ENCODE measurements at places on chromosomes 16 and 17.
A peak's percentile ranks its signal among the peaks of the same experiment; 100 is the strongest.

- DNase-seq = no peak
Measured at GRCh38 chr17:79865351-79866210, 26.3 kb upstream of the CBX4 start.

- no peak for DNase-seq
Measured at GRCh38 chr16:5841974-5842373, 744.4 kb upstream of the EEF2KMT start.

GRCh38 chr17:77288115-77288619, 147.4 kb downstream of the SEC14L1 start:
- no peak for DNase-seq

GRCh38 chr17:28733346-28733745, 4.8 kb downstream of the NEK8 start:
- DNase-seq = no peak

- DNase-seq = no peak
Measured at GRCh38 chr17:34254651-34255380, at the start of gene CCL2. Gene CCL2, plus strand, starts transcription at chr17:34255285. Its CDS starts 65 bp downstream, at chr17:34255350.

GRCh38 chr16:84156342-84156784, 11.3 kb downstream of the DNAAF1 start:
- DNase-seq = no peak

GRCh38 chr17:41658846-41659245, 29.8 kb upstream of the EIF1 start:
- no peak for DNase-seq

DNA sequence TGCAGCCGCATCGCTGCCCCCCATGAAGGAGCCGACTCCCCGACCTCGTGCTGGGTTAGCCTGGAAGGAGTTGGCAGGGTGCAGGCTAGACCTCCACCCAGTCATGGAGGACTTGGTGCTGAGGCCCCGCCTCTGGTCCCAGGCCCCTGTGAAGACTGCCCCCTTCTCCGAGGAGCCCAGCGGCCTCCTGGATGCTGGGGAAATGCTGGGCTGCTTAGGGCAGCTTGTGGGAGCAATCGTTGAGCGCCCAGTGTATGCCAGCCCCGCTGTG, 1.8 kb downstream of the SSTR5 start:
- no peak for DNase-seq

- no peak for DNase-seq
Measured at GRCh38 chr16:22346483-22346882, 27.9 kb downstream of the CDR2 start.

DNA sequence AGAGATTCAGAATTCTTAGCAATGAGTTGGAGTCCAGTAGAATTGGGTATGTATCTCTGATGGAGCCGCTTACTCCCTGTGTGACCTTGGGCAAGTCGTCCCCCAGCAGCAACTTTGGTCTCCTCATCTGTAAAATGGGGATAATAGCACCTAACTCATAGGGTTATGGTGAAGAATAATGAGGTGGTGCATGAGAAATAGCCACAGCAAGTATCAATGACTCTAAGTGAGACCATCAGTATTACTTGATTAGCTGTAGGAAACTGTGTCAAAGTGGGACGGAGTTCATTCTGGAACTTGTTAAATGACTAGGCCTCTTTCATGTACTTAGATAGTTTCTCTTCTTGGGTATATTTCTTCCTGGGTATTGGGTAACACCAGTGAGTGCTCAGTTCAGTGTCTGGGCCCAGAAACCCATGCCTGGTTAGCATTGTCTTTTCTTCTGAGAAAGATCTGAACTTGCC, 6.4 kb downstream of the PRKCB start:
- peak; percentile 94 for DNase-seq

DNA sequence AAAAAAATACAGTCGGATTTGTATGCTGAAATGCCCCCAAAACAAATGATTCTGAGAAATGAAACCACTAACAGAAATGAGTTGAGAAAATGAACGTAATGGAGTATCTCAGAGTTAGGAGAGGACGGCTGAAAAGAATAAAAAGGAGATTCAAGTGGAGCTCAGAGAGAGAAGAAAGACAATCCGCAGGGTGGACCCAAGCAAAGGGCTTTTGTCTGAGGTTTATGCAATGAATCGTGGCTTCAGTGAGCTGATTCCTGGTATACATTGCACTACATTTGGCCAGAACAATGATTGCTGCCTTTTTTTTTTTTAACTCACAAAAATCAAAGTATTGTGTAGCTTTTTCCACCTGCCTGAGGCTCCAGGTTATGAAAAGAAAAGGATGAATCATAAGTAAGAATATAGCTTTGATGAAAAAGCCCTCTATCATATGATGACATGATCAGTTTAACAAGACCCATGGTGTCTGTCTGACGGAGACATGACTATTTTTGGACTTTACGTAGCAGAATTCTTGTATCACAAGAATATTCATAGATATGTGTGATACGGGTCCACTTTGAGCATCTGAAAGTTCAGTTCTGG, 4.4 kb upstream of the MED9 start:
- DNase-seq = no peak

- DNase-seq = no peak
Measured at GRCh38 chr17:69672924-69673323, 258.4 kb downstream of the MAP2K6 start.

GRCh38 chr16:87620201-87620495, 17.8 kb downstream of the JPH3 start:
- DNase-seq = no peak

GRCh38 chr17:68640242-68640989, 39.2 kb upstream of the FAM20A start:
- no peak for DNase-seq

GRCh38 chr16:16158741-16159374, 64.4 kb downstream of the ABCC6 start:
- no peak for DNase-seq

- DNase-seq = no peak
Measured at GRCh38 chr16:1923299-1924034, 5.3 kb upstream of the HS3ST6 start.

DNA sequence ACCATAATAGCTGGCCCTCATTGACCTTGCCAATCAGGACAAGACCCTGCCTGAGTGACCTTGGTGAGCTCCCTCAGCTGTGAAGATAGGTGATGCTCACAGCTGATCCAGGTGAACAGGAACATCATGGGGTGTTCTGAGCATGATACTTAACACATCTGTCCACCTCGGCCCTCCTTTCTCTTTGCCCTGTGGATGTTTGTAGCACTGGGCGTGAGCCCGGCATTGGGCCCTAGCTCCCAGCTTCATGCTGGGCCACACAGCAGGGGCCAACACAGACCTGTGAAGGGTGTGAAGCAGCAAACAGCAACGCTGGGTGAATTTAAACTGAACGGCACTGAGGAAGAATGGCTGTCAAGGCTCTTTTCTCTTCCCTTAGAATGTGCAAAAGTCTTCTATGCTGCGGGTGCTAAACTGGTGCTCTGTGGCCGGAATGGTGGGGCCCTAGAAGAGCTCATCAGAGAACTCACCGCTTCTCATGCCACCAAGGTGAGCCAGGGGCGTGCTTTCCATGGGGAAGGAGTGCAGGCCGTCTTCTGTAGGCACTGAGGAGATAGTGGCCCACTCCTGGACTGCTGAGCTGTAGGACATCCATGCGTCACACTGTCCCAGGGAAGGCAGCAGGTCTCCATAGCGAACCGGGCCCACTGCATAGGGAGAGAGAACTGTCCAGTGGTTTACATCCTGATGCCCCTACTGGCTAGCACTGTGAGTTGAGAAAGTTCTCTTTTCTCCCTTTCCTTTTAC, 35.9 kb downstream of the TMEM11 start:
- no peak for DNase-seq

DNA sequence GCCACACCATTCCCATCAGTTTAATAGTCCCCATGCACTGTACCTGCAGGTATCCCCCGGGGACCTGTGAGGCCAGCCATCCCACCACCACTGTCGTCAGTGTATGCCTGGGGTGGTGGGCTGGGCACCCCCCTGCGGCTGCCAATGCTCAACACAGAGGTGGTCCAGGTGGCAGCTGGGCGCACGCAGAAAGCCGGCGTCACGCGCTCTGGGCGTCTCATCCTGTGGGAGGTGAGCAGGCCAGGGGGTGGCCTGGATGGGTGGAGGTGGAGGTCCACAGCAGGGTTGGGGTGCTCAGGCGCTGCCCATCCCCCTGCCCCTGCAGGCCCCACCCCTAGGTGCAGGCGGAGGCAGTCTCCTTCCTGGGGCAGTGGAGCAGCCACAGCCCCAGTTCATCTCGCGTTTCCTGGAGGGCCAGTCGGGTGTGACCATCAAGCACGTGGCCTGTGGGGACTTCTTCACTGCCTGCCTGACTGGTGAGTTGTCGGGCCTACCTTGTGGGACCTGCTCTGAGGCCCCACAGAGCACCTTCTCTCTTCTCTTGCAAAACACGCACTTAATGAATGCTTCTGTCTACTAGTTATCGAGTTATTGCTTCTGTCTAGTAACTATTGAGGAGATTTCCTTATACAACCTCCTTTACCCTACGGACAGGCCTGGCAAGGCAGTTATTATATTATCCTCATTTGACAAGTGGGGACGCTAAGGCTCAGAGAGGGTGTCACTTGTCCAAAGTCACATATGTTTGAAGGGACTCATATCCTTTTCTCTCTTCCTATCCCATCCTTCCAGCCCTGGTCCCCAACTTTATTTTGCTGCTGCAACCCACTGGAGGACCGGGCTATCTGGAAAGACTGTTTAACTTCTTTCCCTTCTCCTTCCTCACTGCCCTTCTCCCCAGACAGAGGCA, 5.8 kb upstream of the TRAF4 start:
- DNase-seq = no peak

DNA sequence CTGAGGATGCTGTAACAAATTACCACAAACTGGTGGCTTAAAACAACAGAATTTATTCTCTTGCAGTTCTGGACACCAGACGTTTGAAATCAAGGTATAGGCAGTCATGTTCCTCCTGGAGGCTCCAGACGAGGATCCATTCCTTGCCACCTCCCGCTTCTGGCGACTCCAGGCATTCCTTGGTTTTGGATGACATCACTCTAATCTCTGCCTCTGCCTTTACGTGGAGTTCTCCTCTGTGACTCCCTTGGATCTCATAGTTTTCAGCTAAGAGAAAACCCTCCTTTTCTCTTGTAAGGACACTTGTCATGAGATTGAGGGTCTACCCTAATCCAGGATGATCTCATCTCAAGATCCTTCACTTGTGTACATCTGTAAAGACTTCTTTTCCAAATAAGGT, 31.4 kb upstream of the HS3ST3B1 start:
- DNase-seq = no peak

DNA sequence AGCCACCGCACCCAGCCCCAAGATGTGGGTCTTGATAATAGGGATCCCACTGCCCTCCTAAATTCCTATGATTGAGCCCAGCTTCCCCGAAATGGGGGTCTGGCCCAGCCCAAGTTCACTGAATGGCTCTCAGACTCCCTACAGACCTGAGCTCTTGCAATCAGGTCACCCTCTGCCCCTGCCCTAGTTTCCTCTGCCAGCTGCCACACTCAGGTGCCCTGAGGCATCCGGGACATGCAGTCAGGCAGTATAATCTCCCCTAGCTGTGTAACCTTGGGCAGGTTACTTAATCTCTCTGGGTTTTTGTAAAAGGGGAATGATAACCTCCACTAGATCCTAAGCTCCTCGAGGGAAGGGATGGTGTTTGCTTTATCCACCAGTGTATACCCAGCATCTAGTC, 61.1 kb upstream of the TOB1 start:
- DNase-seq = no peak

DNA sequence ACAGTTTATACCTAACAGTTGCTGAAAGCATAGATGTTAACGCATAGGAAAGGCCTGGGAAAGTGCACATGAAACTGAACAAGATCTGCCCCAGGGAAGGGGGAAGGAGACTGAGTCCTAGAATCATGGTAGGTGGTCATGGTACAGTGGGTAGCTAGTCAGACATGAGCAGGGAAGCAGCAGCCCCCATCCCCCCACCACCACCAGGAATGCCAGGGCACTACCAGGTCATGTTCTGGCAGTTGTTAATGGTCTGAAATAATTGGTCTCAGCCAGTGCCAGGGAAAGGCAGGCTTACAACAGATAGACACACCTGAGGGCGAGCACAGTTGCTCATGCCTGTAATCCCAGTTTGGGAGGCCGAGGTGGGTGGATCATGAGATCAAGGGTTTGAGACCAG, 185.2 kb downstream of the CPPED1 start:
- DNase-seq = no peak

DNA sequence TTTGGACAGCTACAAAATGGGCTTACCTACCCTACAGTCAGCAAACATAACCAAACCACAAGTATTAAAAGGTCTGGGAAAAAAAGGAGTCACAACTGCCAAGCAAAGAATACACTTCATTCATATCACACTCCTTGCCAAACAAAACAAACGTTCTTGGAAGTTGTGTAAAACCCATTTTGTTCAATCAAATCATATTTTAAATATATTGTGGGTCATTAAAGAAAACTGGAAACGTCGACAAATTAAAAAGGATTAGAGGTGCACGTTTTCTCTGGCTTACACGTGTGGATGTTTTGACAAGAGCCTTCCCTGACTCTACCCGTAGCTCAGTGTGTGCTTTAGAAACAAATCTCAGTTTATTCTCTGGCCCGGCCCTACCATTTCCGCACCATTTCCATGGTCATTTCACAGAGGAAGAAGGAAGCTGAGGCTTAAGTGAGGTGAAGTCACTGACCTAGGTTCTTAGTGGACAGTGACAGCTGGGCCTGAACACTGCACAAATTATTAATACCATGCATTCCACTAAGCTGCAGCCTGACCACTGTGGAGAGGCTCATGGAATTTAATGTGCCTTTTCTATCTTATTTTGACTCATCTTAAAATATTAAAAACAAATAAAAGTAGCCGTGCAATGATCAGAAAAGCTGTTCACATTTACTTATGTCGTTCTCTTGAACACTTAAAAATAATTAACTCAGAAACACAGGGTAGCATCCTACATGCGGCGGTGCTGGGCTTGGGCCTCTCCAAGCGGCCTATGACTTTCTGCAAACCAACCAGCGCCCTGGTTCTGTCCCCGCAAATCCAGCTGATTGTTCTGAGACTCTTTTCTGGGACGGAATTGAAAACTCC, 968 bp downstream of the CEP112 start:
- no peak for DNase-seq

GRCh38 chr17:564526-565065, 150.0 kb downstream of the VPS53 start:
- DNase-seq = no peak

DNA sequence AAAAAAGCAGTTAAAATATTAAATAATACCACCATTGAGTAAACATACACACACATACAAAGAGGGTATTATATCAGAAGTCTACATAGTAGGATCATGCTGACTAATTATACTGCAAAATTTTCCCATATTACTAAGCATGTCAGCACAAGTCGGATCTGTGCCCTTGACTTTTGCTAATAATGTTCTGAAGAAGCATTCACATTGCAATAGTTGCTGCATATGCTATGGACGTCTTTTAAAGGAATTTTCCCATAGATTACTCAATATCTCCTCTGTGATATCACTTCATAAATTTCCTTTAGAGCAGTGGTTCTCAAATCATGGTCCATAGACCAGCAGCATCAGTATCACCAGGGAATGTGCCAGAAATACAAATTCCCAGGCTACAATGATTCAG, 110.9 kb upstream of the NUDT7 start:
- DNase-seq = no peak

- DNase-seq = no peak
Measured at GRCh38 chr16:57578521-57579360, 36.3 kb downstream of the ADGRG5 start.

GRCh38 chr16:73771196-73772064, 525.2 kb upstream of the PSMD7 start:
- no peak for DNase-seq
